ENCODE measurements at places on chromosomes 16 and 17.

DNA sequence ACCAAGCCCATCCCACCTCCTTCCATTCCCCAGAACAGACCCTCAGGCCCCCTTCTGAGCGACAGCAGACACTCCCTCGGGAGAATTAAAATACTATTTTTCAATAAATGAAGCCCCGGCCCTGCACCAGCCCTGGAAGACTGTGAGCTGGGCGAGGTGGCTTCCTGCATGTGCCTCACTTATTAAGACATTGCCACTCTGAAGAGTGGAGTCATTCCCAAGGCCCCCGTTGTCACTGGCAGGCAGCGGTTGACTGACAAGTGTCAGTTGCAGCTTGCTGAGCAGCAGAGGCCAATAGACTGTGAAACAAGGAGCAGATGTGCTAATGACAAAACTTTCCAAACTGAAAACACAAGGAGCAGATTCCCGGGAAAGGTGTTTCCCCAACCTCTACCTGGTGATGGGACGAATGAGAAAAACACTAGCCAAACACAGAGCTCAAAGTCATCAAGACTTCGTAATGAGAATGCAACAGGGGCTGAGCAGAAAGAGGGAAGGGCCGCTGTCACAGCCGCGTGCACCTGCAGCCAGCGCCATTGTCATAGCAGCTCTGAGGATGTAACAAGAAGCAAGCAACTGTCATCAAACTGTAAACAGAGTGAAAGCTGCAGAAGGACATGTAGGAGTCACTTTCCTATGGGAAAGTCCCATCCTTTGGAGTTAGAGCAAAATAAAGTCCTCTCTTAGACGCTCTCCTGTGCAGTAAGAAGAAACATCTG is 232.1 kb downstream of the C16orf78 start:
- no peak for DNase-seq

DNA sequence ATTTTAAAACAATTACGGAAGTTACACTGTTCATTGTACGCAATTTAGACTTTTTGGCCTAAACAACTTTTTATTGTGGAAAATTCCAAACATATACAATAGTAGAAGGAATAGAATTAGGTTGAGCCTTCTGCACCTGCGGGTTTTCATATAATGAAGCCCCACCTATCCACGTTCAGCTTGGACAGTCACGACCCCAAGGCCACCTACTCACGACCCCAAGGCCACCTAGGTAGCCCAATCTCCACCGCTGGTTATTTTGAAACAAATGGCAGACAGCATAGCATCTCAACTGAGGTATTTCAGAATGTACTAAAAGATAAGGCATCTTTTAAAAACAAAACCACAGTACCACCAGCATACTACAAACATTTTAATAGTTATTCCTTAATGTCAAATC is 631 bp downstream of the NLRC5 start:
- DNase-seq, result no peak

- DNase-seq, result no peak
These were observed 11.7 kb upstream of the ZNF594 start for GRCh38 chr17:5203178-5203907.

- no peak for DNase-seq
These were observed 3.3 kb downstream of the HOXB1 start for GRCh38 chr17:48527547-48527932.

DNA sequence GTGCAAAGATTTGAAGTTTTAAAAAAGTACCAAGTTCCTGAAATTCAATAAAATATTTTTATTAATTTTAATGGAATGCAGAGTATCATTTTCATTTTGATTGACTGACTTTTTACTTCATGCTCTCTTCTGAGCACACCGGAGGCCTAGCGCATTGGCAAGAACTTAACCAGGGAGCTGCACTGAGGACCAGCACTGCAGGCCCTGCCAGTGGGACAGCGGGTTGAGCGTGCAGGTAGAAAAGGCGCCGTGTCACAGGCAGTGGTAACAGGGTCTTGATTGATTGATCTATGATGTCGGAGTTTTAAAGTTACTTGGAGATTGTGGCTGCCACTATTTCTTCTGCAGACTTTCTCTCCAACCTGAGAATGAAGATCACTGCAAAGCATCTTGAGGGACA is 43.7 kb downstream of the WDR45B start:
- no peak for DNase-seq

DNA sequence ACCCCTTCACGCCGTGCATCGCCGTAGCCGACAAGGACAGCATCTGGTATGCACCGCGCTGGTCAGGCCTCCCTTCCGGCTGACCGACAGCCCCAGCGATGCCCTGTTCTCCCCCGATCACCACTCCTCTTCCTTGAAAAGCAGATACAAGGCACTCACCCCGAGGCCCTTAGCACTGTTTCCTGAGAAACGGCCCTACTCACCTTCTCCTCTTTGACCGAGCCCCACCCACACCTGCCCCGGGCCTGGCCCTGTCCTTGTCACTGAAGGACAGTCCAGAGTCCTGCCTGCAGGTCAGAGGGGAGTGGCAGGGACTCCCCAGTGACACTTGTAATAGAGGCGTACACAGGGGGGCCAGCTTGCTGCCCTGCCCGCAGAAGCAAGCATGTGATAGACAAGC is 45.9 kb upstream of the CHMP6 start:
- no peak for DNase-seq

DNA sequence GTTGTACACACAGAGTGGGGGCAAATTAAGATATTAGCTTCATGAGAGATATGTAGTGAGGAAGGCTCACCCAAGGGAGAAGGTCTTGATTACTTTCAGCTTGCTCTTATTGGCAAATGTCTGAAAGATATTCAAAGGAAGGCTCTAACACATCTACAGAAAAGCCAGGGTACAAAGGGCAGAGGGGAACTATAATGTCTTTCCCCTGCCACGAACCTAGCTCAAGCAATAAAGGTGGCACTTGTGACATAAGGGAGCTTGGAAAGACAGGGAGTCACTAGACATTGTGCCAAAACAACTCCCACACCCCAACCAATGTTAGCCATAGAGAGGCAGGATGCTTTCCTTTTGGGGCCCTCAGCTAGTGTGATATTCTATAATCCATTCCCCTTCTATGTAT is 52.2 kb upstream of the SOX9 start:
- no peak for DNase-seq

DNA sequence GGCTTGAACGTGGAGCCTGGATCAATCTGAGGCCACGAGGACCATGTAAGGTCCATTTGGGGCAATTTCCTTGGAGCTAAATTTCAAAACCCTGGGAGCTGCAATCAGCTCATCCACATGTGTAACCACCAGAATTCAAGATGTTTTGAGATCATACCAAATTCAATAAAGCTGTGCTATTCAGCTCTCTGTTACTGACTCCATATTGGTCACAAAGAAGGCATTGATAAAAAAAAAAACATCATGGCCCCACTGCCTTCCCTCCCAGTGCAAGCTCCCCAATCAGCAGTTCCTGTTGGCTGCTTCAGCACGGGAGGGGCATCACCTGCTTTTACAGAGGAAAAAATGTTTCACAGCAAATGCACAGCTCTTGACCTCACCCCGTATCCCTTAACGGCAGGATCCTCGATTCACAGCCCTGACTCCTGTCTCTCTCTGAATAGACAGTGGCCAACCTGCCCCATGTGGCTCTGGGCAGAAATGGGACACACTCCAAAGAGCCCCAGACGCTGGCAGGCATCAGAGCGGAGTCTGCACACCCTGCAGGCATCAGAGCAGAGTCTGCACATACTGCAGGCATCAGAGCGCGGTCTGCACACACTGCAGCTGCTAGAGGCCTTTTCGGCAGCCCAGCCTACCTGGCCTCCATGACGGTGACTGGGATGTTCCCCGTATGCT is 37.1 kb downstream of the FANCA start:
- DNase-seq, result no peak

DNA sequence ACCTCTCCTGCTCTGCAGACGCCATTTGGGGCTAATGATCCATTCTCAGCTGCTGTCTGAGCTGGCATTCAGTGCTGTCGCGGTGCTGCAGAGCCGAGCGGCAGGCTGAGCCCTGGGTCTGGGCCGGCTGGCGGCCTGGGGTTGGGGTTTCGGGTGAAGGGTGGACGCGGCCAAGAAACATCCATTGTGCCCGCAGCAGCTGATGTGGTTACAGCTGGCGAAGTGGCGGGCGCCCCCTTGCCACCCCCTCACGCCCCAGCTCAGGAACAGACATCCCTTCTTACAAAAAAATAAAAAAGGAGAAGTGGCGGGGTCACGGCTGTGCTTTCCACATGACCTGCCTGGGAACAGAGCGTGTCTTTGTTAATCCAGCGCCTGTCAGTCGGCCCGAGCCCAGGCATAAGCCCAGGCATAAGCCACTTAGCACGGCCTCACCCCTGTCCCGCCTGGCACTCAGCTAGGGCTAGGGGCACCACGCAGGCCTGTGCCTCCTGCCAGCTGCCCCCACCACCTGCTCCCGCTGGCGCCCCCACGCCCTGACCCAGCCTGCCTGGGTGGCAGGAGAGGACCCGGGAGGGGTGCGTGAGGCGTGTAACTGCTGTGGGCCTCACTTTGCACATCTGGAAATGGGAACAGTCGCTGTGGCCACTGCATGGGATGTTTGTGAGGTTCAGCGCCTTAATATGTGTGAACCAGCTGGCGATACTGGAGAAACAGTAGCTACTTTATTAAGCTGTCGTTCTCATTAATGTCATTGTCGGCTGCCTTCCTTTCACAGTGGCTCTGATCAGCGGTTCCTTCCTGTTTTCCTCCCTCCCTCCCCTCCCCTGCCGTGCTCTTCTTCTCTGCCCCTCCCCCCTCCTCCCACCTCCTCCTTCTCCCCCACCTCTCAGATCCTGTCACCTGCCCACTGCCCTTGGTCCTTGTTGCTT is 197.7 kb upstream of the CIBAR2 start:
- peak; percentile 0 for DNase-seq

DNA sequence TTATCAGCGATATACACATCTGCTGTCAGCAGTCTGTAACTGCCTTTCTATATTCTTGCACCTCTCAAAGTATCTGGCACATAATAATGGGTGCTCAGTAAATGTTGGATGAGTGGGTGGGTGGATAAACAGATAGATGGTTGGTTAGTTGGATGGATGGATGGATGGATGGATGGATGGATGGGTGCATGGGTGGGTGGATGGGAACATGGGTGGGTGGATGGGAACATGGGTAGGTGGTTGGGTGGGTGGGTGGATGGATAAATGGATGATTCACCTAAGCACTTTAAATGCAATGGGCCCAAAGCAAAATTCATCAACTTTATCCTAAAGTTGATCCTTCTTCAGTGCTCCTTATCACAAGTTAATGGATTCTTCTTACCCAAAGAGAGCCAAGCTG is 48.6 kb downstream of the HELZ start:
- DNase-seq, result no peak

DNA sequence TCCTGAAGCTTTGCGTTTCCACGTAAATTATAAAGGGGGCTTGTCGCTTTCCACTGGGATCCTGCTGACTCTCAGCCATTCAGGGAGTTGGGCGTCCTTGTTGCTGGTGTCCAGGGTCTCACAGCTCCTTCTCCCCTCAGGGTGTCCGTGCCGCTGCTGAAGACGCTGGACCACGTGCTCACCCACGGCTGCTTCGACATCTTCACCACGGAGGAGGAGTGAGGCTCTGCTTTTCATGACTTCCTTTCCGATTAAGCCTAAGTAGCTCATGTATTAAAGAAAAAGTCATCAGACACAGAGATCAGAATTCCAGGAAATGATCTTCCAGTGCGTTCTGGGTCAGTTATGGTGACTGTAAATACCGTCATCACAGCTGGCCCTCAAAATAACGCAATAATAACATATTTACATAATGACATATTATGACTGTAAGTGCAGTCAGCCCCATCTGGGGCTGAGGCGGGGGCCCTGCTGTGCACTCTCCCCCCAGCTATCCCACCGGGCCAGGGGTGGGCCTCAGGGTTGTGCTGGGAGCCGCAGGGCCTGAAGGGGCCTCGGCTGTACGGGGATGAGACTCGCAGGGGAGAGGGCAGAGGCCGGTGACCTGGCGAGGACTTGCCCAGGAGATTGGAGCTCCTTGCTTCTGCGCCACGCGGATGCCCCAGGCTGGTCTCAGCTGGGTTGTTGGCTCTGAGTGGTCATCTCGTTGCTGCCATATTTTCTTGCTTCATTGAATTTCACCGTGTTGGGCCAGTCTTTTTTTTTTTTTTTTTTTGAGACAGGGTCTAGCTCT is 92.9 kb upstream of the ZNF750 start:
- DNase-seq, result no peak

DNA sequence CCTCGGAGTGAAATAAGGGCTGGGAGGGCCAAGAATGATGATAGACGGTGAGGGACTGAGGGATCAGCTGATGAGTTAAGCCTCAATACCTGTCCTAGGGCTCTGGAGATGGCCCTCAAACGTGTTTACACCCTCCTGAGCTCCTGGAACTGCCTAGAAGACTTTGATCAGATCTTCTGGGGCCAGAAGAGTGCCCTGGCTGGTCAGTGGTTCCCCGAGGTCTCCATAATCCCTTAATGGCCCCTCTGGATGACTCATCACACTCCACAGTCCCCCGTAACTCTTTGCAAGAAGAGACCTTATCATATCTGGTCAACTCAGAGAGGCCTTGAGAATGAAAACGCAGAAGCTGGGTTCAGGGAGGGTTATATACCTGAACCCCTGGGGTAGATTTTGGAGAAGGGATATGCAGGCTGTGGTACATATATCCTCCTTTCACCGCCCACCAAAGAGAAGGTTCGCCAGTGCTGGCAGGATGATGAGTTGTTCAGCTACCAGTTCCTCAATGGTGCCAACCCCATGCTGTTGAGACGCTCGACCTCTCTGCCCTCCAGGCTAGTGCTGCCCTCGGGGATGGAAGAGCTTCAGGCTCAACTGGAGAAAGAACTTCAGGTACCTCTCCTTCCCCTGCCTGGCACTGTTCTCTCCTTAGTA is 3.1 kb downstream of the ALOX12 start:
- DNase-seq, result no peak

GRCh38 chr17:73554498-73554897 is 89.7 kb downstream of the SDK2 start:
- DNase-seq, result no peak

- no peak for DNase-seq
These were observed 518 bp downstream of the SH2B1 start for GRCh38 chr16:28863929-28864793.

GRCh38 chr16:369866-370436 is 387 bp downstream of the MRPL28 start:
- DNase-seq, result no peak

DNA sequence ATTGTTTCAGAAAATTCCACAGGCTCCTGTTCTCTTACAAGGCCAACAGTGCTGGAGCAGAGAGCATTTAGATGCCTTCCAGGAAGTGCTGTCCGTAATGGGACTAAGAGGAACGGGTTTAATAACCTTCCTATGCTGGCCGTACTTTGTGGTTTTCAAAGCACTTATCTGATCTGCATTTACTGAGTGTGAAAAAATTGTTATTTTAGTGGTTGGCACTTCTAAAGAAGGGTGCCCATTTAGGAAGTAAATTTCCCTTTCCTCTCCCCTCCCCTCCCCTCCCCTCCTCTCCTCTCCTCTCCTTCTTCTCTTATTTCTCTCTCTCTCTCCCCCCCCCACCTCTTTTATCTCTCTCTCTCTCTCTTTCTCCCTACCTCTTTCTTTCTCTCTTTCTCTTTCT is 72.0 kb upstream of the DNAJA2 start:
- no peak for DNase-seq

DNA sequence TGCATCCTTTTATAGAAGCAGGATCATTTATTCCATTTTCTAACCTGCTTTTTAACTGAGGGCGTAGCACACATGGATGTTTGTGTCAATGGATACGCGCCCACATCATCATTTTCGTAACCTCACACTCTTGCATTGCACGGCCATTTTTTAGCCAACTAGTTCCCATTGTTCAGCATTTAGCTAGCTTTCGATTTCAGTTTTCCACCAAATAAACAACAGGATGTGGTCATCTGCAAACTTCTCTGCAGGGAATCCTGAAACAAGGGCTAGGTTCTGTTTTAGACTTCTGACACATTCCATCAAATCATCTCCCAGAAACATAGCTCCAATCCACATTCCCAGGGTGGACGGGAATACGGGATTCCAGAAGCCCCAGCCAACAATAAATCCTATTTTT is 6.4 kb downstream of the CYB561 start:
- DNase-seq, result no peak

Data from NCI-H748 treated with DMSO at 0.1 percent for 48 hours (cell line).